ENCODE measurements at places on chromosomes 5 and 9. TPM values are rescaled to one million over a fixed set of nuclear protein-coding genes. Genes with fewer than 3 reads are reported as not detected.

DNA sequence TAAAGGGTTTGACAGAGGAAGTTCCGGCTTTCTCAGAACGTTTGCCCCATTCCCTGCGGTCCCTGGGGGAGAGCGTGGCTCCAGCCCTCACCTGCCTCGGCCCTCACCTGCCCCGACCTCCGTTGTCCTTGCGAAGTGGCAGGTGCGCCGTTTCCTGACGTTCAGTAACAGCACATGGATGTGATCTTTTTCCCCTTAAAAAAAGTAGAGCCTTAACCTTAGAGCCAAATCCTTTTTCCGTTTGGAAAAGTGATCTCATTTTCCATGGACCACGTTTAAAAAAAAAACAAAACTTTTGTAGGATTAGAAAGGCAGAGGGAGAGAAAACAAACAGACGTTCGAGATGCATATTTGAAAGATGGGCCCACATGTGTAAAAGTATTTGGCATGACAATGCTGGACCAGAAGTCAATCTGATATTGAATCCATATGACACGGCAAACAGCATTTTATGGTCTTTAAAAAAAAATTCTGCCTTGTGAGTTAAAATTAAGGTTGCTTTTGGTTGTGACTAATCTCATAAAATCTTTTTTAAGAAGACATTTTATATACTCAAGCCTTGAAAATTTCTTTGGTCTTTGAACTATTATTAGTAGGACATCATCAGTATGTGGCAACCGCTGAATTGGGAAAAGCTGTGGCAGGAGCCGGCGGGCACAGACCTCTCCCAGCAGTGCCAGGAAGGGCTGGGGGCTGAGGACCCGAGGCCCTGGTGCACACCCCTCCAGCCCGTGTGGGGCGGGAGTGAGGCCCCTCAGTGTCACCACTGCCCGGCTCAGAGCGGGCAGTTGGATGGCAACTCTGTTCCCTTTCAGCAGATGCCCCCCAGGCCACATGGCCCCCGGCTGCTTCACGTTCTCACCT is 42.5 kb upstream of the EXOC3 start:
- DNase-seq = no peak

DNA sequence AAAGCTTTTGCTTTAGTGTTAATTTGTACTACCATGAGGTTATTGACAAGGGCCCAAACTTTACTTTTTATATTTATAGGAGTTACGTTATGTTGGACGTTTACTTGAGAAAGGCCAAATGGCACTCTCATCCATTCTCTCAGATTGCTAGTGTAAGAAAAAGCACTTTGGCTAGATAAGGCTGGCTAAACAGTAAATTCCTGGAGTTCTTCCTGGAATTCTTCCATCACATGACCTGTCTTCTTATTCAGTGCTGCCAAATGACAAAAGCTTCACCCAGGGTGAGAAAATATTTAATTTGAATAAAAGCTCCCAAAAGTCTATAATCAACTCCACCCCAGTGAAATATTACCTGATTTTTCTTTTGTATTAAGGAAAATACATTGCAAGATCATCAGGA is 1568.9 kb upstream of the ACO1 start:
- no peak for DNase-seq

DNA sequence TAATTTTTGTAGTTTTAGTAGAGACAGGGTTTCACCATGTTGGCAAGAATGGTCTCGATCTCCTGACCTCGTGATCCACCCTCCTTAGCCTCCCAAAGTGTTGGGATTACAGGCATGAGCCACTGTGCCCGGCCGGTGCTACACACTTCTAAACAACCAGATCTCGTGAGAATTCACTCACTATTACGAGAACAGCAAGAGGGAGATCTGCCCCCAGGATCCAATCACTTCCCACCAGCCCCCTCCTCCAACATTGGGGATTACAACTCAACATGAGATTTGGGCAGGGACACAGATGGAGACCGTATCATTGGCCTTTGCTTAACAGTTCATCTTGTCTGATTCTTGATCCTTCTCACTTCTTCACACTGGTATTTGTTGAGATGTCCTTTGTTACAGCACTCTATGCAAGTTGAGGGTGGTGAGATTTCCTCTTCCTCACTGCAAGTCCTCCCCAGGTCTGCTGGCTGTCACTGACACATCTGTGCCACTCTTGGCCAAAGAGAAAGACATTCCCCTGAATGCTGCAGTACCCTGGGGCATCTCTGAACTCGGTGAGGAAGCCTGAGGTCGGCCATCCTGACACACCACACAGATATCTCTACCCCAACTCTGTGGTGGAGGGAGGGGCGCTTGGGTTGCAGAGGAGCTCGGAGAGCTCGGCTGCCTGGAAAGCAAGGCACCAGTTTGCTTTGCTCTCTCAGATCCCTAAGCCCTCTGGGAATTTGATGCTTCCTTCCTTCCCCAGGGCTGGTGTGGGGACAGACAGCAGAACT is 4.2 kb upstream of the SUB1 start:
- DNase-seq = no peak

DNA sequence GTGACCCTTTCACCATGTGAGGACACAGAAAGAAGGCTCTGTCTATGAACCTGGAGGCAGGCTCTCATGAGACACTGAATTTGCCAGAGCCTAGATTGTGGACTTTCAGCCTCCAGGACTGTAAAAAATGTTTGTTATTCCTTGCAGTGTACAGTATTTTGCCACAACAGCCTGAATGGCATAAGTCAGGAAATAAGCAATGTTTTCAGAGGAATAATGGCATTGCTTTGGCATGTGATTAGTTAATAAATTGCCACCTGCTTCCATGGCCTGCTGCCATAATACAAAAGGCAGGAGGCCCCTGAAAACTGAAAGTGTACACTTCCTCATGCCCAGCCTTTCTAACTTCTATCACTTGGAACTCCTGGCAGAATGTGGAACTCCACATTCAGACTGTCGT is 408.1 kb downstream of the GADD45G start:
- DNase-seq = no peak

DNA sequence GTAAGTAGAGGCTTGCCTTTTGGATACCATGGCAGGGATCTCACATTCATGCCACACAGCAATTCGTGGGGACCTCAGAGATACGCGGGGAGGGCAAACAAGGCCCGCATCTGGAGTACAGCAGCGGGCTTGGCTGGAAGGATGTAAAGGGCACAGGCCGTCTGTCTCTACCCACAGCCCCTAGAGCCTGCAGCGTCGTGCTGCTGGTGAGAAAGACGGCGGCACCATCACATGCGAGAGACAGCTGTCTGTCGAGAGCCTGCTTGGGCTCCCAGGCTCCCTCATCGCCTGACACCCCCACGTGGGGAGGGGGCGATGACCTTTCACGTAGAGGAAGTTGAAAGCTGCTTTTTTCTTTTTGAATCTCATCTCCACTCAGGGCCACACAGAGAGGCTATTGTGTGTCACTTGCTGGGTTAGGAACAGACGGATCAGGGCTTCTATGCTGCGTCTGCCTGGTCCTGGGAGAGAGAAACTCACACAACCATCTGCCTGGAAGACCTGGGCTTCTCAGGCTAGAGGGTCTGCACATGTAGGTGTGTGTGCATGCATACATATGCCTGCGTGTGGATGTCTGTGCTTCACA is 134.6 kb upstream of the PPP1R26 start:
- DNase-seq = no peak

- DNase-seq = no peak
These were observed 64.7 kb downstream of the MRPL36 start for GRCh38 chr5:1734908-1735289.

Gene SPINK6
- total RNA-seq = not detected

Gene SHC3
- 1.0 TPM for total RNA-seq

Gene DOLPP1
- total RNA-seq = 6.0 TPM

Gene CNTNAP3
- 0.98 TPM for total RNA-seq
